T-helper 17 cell (primary cell): ENCODE measurements at places on chromosomes 13 and 19.
A peak's percentile ranks its signal among the peaks of the same experiment; 100 is the strongest.

GRCh38 chr13:99158846-99159245, 41.8 kb upstream of the UBAC2 start:
- DNase-seq, result no peak

DNA sequence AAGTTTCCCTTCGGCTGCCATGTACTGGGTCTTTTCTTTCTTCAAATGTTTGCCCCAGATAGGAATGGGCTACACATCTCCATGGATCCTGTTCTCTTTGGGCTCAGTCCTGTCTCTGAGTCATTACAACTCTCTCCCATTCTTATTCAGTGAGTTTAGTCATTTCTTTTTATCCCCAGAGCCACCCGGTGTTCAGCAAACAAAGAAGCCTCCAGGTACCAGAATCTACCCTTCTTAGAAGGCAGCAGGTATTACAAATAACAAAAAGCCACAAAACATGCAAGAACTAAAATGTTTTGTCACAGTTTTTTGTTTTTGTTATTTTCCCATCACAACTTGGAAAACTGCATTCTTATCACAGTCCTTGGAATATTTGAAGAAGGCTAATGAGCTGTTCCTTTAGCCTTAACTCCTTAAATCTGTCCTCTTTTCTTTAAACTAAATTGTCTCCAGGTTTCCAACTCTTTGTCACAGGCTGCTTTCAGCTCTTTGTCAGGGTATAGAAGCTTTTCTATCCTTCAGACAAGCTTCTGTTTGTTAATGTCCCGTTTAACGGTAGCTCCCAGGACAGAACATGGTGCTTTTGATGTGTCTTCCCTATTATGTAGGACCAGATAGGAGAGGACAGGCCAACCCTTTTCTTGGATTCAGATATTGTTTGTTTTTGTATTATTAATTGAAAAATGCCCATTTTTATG, 215.5 kb upstream of the HTR2A start:
- no peak for DNase-seq

- no peak for DNase-seq
These were observed 13.3 kb upstream of the FGF9 start for GRCh38 chr13:21657538-21657937.

DNA sequence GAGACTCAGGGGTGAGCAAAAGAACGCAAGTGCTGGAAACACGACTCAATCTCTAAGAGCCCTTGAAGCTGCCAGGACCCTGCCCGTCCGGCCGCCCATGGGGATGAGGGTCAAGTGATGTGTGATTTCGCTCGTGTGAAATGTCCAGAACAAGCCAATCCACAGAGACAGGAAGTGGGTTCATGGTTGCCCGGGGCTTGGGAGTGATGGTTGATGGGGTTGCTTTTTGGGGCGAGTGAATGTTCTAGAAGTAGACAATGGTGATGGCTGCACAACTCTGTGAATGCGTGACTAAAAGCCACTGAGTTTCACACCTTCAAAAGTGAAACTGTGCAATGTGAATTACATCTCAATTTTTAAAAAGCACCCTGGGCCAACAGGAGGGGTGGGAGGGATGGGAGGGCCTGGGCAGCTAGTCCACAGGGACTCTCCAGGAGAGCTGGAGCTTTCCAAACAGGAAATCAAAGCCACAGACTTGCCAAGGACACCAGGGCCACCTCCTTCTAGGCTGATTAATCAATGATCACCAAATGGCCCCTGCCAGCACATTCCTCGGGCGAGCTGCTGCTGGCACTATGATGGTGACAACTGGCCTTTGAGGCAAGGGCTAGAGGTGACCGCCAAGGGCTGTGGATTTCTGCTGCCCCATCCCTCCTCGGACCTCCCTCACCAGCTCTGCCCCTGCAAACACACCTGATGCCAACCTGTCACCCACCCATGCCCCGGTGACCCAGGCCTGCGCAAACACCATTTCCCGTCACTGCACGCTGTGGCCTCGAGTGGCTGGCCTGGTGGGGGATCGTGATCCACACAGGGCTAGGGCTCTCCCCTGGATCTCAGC, 14.0 kb downstream of the DPP9 start:
- DNase-seq, result no peak

- DNase-seq, result no peak
These were observed 7.6 kb upstream of the TSPAN16 start for GRCh38 chr19:11288349-11288748.

- DNase-seq, result no peak
These were observed 3.8 kb downstream of the HSPBP1 start for GRCh38 chr19:55275851-55276719.

DNA sequence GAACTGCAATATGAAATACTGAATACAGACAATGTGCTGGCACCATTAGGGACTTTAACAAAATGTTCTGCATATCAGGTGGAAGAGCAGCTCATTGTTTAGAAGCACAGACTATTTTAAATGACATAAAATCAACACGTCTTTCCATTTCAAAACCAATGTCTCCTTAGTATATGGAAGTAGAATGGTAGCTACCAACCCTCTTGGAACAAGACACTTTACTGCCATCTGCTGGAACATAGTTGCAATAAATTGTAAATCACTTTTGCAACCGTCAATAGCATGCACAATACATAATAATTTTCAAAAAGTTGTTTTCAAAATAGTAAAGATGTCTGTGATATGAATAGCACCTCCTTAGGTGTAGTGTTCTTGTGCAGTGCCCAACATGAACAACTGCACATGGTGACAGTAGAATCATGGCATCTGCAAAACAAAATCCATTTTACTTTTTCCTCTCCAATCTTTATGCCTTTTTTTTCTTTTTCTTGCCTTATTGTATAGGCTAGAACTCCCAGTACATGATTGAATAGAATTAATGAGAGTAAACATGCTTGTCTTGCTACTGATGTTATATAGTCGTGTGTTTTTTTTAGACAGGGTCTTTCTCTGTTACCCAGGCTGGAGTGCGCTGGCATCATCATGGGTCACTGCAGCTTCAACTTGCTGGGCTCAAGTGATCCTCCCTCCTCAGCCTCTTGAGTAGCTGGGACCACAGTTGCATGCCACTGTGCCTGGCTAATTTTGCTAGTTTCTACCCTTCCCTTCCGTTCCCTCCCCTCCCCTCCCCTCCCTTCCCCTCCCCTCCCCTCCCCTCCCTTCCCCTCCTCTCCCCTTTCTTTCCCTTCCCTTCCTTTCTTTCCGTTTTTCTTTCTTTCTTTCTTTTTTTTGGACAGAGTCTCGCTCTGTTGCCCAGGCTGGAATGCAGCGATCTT, 7.8 kb upstream of the LYPD5 start:
- DNase-seq, result no peak

- no peak for DNase-seq
These were observed 58.7 kb downstream of the DPY19L3 start for GRCh38 chr19:32464279-32464678.

DNA sequence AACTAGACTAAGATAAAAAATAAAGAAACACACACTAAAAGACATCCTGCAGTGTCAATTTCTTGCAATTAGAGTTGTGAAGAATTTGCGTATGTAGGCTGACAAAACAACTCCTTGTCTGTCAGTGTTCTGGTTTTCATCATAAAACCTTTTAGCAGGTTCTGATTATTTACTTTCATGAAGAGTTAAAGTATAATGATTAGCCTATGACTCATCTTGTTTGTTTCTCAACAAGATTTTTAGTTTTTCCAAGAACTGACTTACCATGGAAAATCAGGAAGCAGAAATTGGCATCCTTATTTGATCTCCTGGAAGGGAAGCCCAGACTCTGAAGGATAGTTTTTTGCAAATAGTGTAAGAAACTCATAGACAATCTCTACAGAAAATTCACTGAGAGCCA, 848.7 kb upstream of the PCDH9 start:
- no peak for DNase-seq

GRCh38 chr13:111145071-111145470, 30.0 kb downstream of the ARHGEF7 start:
- no peak for DNase-seq

DNA sequence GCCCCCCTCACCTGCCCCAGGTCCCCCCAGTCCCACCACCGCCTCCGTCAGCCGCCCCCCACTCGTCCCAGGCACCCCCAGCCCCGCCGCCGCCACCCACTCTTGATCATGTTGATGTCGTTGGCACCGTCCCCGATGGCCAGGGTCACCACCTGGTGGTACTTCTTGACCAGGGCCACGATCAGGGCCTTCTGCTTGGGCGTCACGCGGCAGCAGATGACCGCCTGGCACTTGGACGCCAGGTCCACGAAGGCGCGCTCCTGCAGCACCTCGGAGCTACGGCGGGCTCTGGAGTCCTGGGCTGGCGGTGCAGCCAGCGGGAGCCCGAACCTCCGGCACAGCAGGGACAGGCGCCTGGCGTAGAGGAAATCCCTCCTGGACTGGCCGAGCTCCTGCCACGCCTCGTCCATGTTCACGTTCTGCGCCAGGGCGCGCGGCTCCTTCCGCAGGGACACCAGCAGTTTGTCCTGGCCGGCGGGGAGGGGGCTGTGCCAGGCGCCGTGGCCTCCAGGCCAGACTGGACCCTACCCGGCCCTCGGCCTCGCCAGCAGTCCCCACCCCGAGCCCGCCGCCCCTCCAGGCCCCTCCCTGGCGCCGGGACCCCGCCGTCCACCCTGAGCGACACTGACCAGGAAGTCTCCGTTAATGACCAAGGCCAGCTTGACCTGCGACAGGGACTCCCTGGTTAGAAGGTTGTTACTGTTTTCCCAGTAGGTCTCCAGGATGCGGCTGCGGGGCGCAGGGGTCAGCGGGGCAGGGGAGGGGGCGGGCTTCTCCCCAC, 22.6 kb downstream of the ATP8B3 start:
- DNase-seq, result no peak

DNA sequence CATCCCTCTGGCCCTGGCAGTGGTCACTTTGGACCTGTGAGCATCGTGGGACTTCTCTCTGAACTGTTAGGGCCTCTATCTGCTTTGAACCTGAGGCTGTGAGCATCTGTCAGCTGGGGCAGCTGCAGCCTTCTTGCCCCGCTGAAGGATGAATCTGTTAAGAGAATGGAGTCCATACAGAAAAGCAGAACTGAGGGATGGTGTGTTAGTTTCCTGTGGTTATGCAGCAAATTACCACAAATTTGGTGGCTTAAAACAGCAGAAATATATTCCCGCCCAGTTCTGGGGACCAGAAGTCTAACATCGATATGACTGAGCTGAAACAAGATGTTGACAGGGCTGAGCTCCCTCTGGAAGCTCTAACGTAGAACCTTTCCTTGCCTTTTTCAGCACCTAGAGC, 1.6 kb upstream of the ZNF497 start:
- DNase-seq, result no peak

DNA sequence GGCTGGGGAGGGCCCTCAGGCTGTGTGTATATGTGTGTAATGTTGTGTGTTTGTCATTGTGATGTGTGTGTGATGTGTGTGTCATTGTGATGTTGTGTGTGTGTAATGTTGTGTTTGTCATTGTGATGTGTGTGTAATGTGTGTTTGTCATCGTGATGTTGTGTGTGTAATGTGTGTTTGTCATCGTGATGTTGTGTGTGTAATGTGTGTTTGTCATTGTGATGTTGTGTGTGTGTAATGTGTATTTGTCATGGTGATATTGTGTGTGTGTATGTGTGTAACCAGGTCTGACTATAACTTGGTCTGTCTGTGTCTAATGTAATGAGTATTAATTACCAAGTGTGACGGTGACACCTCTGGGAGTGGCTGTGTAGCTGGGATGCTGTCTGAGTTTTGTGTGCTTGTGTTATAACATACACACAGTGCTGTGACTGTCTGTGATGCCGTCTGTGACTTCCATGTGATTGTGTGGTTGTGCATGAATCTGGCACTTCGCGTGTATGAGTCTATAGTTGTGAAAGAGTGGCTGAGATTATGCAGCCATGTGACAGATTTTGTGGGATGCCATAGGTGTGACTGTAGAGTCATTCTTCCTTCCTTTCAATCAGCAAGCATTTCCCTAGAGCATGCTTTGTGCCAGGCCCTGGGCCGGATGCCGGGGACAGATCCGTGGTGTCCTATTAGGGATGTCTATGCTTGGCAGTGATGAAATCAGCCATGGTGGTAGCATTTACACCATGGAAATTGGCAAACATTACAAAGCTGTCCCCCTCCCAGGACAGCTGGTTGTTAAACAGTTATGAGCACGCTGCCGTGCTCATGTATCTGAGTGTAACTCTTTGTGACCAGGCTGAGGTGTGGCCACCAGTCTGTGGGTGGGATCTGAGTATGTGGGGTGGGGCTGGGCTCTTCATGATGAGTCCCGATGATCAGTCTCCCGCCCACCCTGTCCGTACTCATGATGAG, 6.4 kb downstream of the TNFSF14 start:
- no peak for DNase-seq

- DNase-seq, result peak; percentile 50
These were observed 6.0 kb downstream of the RUVBL2 start for GRCh38 chr19:48999481-49000325.

GRCh38 chr19:41619018-41619556, 7.8 kb downstream of the CEACAM4 start:
- DNase-seq, result no peak

- DNase-seq, result no peak
These were observed 42.4 kb downstream of the GPR12 start for GRCh38 chr13:26718146-26718545.

DNA sequence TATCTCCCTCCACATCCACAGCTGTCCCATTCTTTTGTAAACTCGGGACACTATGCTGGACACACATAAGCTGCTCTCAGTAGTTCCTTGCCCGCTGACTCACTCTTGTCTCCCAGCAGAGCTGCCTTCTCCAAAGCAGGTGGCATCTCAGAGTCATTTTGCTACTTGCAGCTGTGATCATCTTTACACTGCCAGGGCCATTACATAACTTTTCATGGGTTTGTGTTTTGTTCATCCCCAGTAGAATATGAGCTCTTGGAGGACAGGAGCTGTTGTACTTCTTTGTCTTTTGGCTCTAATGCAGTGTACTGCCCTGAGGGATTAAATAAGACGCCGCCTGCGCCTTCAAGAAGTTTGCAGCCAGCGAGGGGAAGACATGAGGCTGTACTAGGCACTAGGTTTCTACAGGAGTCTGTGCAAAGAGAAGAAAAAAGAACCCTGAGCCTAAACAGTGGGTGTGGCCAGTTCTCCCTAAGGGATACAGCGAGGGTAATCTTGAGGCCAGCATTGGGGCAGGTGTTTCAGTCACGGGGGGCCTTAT, 40.8 kb upstream of the GPR183 start:
- no peak for DNase-seq

- DNase-seq, result no peak
These were observed 48.4 kb upstream of the CNMD start for GRCh38 chr13:52788011-52788410.

DNA sequence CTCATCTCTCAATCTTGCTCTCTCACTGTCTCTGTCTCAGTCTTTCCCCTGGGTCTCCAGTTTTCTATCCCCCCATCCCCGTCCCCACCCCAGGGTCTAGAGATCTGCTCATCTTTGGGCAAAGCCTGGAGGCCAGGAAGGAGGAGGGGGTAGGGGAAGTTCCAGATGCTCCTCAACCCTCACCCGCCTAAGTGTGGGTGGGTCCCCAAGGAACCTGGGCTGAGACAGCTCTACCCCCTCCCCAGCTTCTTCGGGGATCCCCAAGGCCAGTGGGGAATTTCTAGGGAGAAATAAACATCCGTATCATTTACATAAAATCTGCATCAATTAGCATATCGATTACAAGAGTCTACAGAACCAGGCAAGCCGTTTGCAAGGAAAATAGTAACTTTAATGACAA, 31.8 kb upstream of the SEMA6B start:
- DNase-seq, result no peak

- no peak for DNase-seq
These were observed 3.9 kb downstream of the COG3 start for GRCh38 chr13:45468635-45469034.
